Transverse colon (tissue), 4 donors: ENCODE measurements at places on chromosomes 6 and 20. TPM values are rescaled to one million over a fixed set of nuclear protein-coding genes. Genes with fewer than 3 reads are reported as not detected.

POU5F1 gene
- total RNA-seq = 20.2 TPM

TMEM14A gene
- 19.4 TPM for total RNA-seq

HLA-DOA gene
- total RNA-seq = 7.9 TPM

ARFGEF3 gene
- 6.7 TPM for total RNA-seq

FAM83B gene
- 20.2 TPM for total RNA-seq

- DNase-seq = no peak
Measured at GRCh38 chr20:36481380-36482043, 59.8 kb upstream of the MYL9 start.

DNA sequence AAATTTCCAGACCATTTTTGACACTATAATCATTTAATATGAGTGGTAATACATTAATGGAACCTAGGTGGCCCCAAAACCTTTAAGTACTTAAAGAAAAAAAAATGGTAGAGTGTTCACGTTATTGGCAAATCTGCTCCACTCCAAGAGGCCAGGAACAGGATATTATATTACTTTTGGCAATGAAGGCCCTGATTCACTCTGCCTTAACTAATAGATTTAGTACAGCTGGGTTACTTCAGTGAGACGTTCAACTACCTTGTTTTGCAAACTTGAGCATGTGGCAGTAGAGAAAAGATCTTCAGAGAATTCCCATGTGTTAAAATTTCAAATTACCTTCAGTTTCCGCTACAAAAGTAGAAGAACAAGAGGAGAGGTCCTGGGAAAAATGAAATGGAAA is 12.8 kb downstream of the ADNP start:
- DNase-seq = no peak
